ENCODE measurements at places on chromosomes 11 and 22. TPM values are rescaled to one million over a fixed set of nuclear protein-coding genes. Genes with fewer than 3 reads are reported as not detected.
A peak's percentile ranks its signal among the peaks of the same experiment; 100 is the strongest.

DNA sequence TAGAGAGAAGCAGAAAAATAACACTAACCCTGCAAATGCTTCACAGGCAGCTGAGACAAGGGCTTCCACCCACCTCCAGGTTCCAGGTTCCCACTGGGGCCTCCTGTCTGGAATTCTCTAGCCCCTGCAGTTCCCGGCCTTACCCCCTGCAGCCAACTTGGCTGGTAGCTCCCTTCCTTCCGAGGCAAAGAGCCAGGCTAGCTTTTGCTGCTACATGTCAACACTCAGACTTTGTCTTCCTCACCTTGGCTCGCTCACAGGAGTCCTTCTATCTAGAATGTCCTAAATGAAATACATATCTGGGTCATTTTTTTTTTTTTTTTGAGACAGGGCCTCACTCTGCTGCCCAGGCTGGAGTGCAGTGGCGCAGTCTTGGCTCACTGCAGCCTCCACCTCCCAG is 9.9 kb upstream of the TTLL1 start:
- no peak for DNase-seq

DNA sequence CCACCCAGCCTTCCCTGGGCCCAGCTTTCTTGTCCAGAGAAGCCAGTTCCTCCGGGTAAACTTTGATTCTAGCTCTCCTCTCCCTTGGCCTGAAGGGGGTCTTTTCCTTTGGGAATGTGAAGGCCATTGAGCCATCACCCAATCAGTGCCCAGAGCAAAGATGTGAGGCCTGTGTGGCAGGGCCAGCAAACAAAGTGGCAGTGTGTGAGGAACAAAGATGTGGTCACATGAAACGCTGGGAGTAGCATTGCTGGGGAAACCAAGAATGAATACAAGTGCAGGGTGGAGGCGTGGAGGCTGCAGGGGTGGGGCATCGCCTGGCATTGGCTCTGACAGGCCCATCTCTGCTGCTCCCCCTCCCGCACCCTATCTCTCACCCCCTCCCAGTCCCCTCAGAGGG is 91.9 kb upstream of the BID start:
- no peak for DNase-seq

- no peak for DNase-seq
Observed at GRCh38 chr11:21104641-21105040, 435.3 kb downstream of the NELL1 start.

DNA sequence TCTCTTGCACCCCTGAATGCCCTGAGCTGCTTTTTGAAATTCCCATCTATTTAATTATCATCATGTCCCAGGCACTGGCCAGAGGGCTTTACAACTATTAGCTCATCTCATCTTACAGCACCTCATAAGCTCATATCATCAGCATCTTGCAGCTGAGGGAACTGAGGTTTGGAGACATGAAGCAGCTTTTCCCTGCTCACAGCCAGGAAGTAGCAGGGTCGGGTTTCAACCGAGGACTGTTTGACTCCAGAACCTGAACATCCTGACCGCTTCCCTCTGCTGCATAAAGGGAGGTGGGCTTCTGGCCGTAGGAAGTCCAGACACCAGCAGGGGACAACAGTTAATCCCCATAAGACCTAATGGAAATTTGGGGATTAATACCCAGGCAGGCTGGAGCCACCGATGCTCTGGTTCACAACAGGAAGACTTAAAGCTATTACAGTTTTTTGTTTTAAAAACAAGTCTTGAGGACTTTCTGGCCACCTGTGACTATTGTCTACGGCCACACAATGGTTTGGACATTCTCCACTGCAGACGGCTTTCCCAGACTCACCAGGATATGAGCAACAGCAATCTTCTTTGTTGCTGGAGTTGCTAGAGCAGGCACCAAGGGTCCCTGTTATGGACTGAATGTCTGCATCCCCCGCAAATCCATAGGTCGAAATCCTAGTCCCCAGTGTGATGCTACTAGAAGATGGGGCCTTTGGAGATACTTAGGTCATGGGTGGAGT is 47.4 kb downstream of the CHST1 start:
- peak; percentile 44 for DNase-seq

DNA sequence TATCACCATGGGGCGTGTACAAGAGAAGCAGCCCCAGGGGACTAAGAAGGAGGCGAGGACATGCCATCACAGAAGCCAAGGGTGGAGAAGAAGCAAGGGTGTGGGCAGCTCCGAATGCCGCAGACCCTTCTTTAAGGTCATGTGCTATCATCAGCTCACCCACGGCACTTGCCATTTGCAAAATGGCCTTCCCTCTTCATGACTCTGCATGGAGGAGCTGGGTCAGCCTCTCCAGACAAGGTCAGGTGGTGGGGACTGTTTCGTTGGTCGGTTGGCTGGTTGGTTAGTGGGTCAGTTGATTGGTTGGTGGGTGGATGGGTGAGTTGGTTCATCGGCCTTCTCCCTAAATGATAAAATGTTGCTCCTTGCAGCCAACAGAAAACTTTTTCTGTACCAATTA is 622.5 kb downstream of the TBC1D22A start:
- DNase-seq = no peak

DNA sequence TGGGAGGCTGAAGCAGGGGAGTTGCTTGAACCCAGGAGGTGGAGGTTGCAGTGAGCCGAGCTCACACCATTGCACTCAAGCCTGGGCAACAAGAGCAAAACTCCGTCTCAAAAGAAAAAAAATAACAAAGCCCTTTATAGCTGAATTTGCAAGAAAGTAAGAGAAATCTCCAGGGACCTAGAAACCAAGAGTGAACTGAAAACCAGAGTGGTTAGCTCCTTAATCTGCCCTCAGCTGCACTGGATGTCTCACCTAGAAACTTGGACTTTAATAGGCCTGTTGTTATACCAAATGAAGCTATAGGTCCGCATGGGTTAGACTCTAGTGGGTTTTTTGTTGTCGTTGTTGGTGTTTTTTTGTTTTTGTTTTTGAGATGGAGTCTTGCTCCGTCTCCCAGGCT is 4.1 kb downstream of the NEU3 start:
- no peak for DNase-seq

GRCh38 chr11:31509051-31509428 is 382 bp downstream of the IMMP1L start:
- no peak for DNase-seq

The KDM4D gene
- total RNA-seq = 0.25 TPM

DNA sequence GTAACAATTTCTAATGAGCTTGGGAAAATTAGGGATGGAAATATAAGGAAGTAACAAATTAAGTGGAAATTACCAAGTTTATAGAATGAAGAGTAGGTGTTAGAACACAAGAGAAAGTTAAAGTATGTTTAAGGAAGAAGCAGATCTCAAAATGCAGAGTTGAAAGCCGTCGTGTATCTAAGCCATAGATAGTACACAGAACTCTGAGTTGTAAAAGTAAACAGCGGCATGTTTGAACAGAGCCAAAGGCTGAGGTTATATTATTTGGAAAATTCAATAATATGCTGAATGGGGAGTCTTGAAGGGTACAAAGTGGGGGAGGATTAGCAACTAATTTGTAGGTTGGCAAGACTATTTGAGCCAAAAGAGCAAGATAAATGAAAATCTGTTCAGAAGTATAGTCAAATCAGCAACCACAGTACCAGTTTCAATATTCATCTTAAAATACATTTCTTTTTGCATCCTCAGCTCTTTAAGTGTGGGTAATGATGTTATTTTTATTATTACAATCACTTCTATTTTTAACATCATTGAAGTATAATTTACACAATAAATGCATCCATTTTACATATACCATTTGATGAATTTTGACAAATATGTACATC is 594.8 kb upstream of the ANO3 start:
- DNase-seq = no peak

The BIK gene
- not detected for total RNA-seq

GRCh38 chr22:17698948-17699347 is 60.4 kb downstream of the BCL2L13 start:
- DNase-seq = no peak

The HPX gene
- 0.98 TPM for total RNA-seq

GRCh38 chr11:79670882-79671281 is 230.1 kb upstream of the TENM4 start:
- DNase-seq = no peak

- DNase-seq = no peak
Observed at GRCh38 chr11:76668362-76669155, 2.0 kb downstream of the LRRC32 start.

The YPEL4 gene
- total RNA-seq = 2.7 TPM
